ENCODE measurements at places on chromosomes 3 and 15. TPM values are rescaled to one million over a fixed set of nuclear protein-coding genes. Genes with fewer than 3 reads are reported as not detected.

Gene C15orf62
- total RNA-seq: not detected

Gene CPNE4
- 6.3 TPM for total RNA-seq

Gene RPL35A
- 1,238 TPM for total RNA-seq

Gene PLS1
- 12.0 TPM for total RNA-seq

Gene EEF1AKMT4
- total RNA-seq: 12.9 TPM

Gene NANOGP8
- not detected for total RNA-seq

Gene GPR149
- not detected for total RNA-seq
